Stimulated activated CD8-positive, alpha-beta memory T cell treated with anti-CD3 and anti-CD28 coated beads, Interleukin-7, amount 100 ng/mL, for 48 hours (primary cell): ENCODE measurements at places on chromosomes 13 and 19.

DNA sequence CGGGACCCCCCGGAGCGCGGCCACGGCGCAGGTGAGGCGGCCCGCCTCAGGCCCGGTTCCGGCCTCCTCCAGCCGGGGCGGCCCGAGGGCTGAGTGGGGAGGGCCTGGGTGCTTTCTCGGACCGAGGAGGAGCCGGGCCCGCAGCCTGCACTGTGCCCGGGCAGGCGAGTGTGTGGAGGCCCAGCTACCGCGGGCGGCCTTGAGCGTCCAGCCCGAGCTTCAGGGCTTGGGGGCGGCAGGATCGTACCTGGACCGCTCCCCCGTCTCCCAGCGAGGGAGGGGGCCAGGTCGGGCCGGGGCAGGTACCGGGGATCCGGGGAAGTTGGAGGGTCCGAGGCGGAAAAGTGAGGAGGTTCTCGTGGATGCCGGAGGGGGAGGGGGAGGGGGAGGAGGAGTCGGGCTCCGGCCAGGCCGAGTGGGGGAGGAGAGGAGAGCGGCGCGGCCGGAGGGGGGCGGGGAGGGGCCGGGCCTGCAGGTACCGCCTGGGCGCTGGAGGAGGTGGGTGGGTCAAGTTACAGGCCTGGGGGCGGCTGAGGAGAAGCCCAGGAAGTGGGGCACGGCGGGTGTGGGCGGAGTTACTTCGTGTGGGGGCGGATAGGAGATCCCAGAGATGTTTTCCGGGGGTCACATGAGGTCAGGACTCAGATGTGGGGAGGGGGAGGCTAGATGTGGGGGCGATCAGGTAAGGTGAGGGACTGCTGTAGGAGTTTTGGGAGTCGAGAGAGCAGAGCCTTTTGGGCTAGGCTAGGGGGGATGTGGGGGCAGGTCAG is 545 bp downstream of the NACC1 start:
- no peak for DNase-seq

GRCh38 chr19:30450835-30451321 is 78.7 kb downstream of the ZNF536 start:
- no peak for DNase-seq

- DNase-seq = no peak
Measured at GRCh38 chr13:97339988-97340749, 93.8 kb upstream of the RAP2A start.

- no peak for DNase-seq
Measured at GRCh38 chr19:50313812-50314536, 15.2 kb downstream of the KCNC3 start.

GRCh38 chr13:39536274-39536673 is 66.7 kb downstream of the LHFPL6 start:
- DNase-seq = no peak

DNA sequence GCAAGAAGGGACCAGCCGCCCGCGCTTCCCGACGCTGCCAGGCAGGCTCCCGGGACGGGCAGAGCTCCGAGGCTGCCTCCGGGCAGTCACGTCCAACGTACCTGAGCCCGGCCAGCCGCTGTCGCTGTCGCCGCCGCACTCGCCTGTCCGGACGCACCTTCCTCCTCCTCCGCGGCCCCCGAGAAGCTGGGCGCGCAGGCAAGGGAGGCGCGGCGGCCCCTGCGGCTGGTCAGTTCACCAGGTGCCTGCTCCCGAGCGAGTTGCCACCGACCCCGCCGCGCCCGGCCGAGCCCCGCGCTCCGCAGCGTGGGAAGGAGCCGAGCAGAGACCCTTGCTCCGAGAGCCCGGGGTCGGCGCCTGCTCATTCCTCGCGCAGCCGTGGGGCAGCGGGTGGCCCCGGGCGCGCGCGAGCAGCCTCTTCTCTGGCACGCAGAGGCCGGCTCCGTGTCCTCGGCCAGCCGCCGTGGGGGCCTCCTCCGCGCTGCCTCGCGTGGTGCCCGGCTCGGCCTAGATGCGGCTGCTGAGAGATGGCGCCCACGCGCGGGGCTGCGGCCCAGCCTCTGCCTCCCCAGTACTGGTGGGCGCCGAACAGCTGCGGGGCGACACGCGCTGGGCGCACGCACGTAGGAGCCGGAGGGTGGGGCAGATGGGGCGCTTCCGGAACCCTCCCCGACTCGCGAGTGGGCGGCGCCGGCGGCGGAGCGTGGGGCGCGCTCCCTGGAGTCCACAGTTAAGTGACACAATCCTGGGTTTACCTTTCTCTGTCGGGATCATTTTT is 419.4 kb downstream of the UQCRFS1 start:
- no peak for DNase-seq

GRCh38 chr13:52738719-52739467 is 727 bp downstream of the CNMD start:
- DNase-seq = no peak

GRCh38 chr13:20125129-20125782 is 35.6 kb downstream of the GJA3 start:
- DNase-seq = no peak

DNA sequence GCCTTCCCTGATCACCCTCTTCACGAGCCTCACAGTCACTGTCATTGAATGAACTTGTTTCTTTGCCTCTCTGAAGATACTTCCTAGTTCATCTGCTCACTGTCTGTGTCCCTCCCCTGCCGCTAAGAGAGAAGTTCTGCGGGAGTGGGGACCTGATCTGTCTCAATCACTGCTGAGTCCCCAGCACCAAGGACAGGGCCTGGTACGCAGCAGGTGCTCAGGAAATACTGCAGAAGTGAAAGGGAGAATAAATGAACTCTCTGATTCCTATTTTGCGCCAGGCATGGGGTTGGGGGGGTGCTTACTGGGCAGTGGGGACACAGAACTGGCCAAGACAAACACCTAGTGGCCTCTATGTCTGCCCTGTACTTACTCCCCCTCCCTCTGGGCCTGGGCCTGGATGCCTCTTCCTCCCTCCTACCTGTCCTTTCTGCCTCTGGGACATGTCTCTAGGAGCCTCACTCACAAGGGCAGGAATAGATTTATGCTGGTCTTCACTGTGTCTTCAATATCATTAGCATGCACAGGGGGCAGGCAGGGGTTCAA is 17.5 kb downstream of the FCGBP start:
- DNase-seq = no peak

GRCh38 chr13:29562786-29563438 is 32.6 kb downstream of the SLC7A1 start:
- no peak for DNase-seq

- DNase-seq = peak; percentile 56
Measured at GRCh38 chr19:42254089-42254849, 659 bp downstream of the ERF start.

DNA sequence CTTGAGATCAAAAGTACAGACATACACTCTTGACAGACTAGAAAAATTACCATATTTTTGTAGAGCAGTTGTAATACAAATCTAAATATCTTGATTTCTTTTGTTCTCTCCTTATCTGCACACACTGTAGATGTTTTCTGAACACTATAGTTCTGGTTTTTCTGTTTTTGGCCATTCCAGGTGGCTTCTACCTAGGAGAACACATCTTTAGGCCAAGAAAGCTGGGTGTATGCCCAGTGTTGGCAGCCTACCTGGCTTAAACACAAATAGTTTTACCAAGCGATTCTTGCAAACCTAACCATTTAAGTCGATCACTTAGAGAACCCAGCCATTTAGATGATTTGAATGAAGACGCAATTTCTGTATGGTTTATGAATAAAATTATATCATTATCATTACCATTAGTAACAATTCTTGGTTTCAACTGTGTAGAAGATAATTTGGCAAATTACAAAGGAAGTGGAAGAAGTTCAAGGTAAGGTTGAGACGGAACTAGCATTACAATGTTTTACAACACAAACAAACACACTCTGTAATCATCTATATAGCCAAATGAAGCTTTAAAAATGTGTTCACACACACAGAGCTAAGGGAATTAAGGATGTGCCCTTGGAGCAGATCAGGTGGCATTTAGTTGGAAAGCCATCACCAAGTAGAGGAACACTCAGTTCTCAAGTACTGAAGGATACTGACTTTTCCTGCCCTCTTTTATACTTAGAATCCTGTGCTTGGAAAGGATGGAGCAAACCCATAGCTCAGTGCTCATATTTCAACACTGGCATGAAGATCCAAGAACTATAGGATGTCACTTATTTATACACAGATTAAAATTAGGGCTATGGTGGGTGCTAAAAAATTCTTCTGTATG is 36.2 kb downstream of the ERCC5 start:
- DNase-seq = no peak

GRCh38 chr19:51242881-51243630 is 7.8 kb upstream of the SIGLECL1 start:
- DNase-seq = no peak

DNA sequence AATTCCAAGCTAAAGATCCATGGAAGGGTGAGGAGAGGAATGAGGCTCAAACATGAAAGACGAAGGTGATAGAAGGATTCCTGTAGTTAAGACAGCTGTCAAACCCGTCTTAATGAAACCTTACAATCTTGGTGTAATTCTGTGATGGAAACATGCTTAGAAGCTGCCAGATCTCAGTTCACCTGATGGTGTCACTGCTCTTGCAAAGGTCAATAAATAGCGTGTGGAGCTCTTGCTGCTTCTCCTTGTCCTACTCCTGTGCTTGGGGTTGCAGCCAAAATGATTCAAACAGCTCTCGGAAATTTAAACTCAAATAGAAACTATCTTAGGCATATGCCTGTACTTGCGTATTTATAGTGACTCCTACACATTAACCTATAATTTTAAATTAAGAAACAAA is 1705.0 kb downstream of the OLFM4 start:
- no peak for DNase-seq

DNA sequence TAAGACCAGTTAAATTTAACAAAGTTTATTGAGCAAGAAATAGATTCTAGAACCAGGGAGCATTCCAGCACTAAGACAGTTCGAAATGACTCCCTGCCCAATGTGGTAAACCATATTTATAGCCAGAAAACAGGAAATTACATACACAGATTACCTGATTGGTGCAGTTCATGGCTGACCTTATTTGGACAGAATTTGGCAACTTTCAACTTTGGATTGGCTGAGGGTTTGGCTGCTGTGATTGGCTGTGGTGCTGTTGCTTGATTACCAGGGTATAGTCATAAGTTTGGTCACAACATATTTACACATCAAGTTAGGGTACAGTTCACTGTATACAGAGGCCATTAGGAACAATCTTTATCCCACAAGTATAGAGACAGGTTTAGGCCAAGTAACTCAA is 984.8 kb upstream of the MIR17HG start:
- no peak for DNase-seq

DNA sequence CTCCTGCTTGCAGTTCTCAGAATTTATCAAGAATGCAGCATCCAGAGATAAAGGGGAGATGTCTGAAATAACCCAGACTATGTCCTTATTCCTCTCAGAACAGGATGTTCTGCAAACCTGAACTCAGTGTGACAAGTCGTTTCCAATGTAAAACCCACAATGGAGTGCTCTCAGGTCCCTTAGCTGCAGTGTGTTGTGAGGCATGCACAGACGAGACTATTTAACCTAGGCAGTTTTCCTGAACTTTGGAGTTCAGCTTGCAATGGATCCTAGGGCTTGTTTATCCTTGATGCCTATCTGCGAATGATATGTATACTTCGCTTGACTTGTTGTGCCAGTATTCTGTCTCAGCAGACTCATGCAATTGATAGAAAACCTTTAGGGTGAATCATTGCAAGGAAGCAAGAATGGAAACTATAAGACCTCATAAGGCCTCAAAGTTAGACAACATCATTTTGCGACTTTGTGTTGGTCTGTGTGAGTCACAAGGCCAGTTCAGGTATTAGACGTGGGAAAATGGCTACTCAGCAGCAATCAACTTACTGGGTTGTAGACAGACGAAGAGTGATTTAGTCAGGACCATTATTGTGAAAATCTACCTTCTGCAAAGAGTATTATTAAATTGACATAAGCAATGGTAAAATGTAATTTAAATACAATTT is 2439.9 kb upstream of the PCDH20 start:
- no peak for DNase-seq

DNA sequence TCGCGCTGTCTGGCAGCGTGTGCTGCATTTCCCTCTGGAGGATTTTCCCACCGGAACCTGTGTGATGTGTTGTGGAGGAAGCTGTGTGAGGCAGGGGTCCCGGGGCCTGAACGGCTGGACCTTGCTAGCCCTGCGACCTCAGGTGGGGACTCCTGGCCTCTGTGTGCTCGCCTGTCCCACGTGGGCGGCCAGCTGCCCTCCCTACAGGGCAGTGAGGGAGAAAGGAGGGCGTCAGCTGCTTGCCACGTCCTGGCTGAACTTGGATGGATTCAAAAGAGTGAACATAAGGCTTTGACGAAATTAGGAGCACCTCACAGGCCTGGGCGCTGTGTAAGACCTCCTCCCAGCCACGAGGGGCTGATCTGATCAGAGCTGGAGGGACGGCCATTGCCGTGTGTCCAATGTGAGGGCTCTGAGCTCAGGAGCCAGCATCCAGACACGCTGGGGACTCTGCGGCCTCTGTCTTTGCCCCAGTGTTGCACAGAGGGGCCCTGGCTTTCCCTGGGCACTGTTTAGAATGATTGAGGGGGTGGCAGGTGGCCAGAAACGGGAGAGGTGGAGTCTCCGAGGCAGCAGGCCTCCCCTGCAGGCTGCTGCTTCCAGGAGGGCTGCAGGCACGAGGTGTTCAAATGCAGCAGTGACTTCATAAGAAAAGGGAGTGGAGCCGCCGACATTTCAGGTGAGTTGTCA is 13.0 kb downstream of the TFDP1 start:
- DNase-seq = no peak

DNA sequence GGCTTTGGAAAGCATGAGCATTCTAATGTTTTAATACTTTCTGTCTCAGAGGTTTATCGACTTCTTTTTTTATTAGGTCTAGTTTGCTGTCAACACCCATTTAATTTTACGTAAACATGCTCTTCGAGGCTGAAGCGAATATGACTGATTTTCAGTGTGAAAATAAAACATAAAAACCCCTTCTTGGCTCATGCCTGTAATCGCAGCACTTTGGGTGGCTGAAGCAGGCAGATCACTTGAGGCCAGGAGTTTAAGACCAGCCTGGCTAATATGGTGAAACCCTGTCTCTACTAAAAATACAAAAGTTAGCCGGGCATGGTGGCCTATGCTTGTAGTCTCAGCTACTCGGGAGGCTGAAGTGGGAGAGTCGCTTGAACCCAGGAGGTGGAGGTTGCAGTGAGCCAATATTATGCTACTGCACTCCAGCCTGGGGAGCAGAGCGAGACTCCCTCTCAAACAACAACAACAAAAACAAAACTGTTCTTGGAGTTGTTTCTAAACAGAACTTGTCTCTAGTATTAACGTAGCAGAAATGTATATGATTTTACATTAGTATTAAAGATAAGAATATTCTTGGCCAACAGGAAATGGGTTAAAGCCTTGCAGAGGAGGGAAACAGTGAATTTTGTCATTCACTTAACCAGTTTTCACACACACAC is 7.1 kb upstream of the IGFL3 start:
- no peak for DNase-seq

DNA sequence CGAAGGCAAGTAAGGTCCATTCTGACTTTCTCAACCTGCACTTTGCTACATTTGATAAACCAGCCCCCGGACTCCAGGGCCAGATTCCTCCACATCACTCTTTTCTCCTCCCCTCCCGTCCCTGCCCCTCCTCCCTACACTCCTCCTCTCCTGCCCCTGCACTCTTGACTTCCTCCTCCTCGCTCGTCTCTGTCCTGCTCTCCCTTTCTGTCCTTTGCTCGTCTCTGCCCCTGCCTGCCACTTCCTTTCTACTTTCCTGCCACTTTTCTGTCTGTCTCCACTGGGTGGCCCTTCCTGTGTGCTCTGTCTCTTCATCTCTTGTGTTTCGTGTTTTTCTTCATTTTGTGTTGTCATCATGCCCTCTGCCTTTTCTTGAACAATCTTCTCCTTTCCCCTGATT is 7.0 kb downstream of the U2AF2 start:
- DNase-seq = no peak
